H1 (cell line): ENCODE measurements at places on chromosomes 7 and 10.

DNA sequence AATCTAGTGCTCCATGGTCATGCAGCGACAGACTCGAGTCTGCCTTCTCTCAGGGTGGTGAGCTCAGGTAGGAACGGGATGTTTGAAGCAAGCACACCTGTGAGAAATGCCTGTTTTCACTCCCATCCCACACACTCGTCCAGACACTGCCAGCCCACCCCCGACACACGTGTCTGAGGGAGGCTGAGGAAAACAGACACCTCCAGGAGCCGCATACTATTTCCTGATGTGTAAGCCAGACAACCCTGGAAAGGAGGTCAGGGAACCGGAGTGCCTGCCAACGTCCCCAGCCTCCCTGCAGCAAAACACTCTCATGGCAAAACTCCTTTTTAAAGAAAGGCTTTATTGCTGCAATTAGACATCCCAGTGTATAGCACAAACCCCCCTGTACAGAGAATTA, 80.2 kb downstream of the ALOX5 start:
- no peak for DNase-seq

- no peak for DNase-seq
Measured at GRCh38 chr10:21771219-21771618, 232.3 kb downstream of the DNAJC1 start.

DNA sequence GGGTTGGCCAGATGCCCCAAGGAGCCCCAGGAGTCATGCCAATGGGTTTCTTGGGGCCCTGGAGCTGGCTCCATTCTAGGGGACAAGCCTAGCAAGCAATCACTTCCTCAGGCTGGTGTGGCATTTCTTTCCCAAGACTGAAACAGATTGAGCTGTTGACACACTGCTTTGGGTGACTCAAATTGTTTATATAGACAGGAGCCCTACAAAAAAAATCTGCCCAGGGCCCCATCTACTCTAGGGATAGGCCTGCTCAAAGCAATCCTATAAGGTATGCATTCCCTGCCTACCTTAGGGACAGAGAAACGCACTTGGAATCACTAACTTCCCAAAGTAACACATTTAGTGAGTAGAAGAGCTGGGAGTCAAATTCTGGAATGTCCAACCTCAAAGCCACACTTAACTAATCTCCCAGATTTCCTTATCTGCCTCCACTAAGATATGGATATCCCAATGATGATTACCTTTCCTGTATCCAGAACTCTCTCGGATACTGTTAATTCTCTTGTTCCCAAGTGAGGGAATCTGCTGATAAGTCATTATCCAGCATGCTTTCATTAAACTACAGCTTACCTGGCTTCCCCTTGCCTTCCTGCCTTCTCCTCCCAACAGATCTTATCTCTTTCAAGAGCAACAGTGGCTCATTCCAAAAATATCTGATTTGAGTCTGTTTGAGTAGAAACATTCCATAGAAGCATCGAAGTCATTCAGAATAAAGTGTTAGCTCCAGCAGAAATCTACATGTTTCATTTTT, 3.1 kb downstream of the ABLIM1 start:
- no peak for DNase-seq

DNA sequence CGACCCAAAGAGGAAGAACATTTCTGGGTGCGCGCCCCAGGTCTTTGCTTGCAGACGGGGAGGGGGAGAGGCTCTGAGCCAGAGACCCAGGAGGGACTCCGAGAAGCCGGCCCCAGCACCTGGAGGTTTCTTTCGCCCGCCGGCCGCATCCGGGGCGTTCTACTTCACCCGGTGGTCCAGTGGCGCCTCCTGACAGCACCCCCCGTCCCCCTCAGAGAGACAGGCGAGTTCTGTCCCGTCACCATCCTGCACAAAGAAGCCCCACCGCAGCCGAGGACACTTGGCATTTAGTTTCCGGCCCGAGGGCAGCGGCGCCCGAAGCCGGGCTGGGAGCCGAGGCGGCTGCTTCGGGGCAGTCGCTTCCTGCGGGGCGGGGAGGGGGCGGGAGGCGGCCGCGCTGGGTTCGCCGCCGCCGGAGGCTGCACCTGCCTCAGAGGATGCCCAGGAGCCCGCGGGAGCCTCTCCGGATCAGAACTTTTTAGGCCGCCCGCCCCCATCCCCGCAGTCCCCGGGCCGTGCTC, at the start of gene TMEM178B:
TSS of gene TMEM178B (plus strand) at position 424 of the 521 bp plus-strand sequence.
- no peak for DNase-seq

DNA sequence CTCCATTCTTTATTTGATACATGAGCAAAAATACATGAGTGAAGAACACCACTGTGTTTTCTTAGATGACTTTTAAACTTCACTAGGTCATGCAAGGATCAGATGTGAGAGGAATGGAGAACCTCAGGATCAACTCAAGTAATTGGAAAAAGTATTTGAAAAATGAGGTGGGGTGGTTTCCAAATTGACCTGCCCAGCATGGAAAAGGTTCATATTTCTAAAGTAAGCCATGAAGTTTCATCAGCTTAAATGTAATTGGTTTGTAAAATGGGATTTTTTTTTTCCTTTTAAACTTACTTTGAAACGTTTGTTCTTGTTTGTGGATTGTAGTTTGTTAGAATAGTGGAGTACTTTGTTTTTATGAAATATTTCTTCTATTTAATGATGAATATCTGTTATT, 134.8 kb downstream of the MLLT10 start:
- DNase-seq, result no peak

DNA sequence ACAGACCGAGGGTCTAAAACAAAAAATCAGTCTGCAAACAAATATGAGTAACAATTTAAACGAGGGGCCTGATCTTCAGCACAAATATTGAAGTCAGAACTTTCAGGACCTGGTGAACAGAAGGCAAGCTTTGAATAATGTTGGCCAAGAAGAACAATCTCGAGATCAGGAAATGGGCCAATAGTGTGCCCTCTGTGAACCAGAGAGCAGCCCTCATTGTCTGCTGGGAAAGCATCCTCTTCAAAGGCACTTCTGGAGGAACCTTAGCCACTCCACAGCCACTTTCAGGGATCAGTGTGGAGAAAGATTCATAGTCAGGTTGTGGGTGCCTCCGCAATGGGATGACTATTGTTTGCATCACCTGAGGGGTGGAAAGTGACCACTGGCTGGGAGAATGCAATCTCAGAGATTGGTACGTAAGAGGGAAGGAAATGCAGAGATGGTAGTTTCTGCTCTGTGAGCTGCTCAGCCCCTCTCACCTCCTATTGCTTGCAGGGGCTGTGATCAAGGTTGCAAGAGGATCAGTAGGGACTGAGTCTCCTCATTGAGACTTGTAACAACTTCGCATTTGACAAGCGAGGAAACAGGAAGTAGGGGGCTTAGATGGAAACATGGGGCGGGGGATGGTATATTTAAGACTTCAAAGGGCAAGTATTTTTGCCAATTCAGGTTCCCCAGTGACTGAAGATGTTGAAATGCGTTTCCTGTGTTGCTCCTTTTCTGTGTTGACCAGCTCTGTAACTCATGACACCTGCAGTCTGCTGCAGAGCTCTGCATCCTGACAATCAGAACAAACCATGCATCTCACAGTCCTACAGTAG, 28.4 kb upstream of the IFRD1 start:
- DNase-seq, result no peak

GRCh38 chr10:62170732-62171131, 97.9 kb downstream of the RTKN2 start:
- DNase-seq, result no peak

- no peak for DNase-seq
Measured at GRCh38 chr10:113463777-113464176, 89.1 kb upstream of the HABP2 start.

DNA sequence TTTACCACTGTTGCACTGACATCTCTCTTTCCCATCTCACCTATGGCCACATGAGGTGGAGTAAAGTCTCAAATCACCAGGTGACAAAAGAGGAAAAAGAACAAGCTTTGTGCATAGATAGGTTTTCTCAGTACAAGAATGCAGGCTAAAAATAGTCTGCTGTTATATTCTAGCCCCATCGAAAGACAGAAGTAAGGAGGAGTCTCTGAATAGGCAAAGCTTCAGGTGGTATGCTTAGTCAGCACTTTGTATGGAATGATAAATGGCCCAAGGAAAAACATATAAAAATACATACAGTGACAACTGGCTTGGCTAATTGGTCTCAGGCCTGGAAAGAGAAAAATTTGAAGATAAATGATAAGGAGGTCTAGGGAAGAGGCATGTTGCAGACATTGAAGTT, 39.6 kb upstream of the KCND2 start:
- DNase-seq, result no peak
